Sigmoid colon (tissue), 7 donors: ENCODE measurements at places on chromosomes 7 and 10.

DNA sequence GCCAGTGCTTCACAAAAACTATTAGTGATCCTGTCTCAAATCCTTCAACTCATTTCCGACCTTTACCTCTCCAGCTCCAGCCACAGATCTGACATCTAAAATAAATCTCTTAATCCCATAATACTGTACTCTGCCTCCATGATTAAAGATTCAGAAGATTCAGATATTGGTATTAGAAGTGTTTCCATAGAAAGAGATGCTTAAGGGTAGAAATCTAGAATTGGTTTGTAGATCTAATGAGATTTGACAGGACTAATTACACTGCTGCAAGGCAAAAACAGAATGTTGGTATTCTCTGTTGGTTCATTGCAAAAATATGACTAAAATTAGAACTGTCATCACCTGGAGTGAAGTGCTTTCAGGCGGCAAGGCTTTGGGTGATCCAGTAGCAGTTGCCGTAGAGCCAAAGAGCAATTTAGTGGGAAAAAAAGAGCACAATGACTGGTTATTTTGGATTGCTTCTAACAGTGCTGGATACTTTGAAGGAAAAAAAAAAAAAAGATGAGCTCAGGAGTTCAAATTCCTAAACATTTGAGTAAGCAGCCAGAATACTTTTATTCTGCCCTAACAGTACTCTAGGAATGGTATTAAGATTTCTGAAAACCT, 940.1 kb upstream of the SORCS1 start:
- H3K4me3 ChIP-seq = no peak overlapping the region
- no peak overlapping the region for H3K27ac ChIP-seq
- no peak for DNase-seq
- no peaks in the 10 kb centered on the region for H3K4me1 ChIP-seq

GRCh38 chr10:128568041-128568440, 441.8 kb upstream of the MKI67 start:
- no peak overlapping the region for H3K4me3 ChIP-seq
- H3K27ac ChIP-seq = no peak overlapping the region
- no peak for DNase-seq
- no peaks in the 10 kb centered on the region for H3K4me1 ChIP-seq
- no peaks in the 10 kb centered on the region for H3K27me3 ChIP-seq

- no peak within 1 kb of the TSS for H3K4me3 ChIP-seq
- no peak for DNase-seq
- no peaks in the 10 kb centered on the region for H3K27me3 ChIP-seq
- no peak within 1 kb of the TSS for H3K27ac ChIP-seq
Measured at GRCh38 chr7:44189286-44189992, at the start of gene GCK. GCK (minus strand) TSS chr7:44189439; CDS start chr7:44188953, 486 bp downstream.

- DNase-seq = no peak
- no peaks in the 10 kb centered on the region for H3K27me3 ChIP-seq
- H3K4me3 ChIP-seq = no peak overlapping the region
Measured at GRCh38 chr10:63657761-63658160, 136.6 kb downstream of the REEP3 start.

- no peak overlapping the region for H3K4me3 ChIP-seq
- H3K27me3 ChIP-seq = no peaks in the 10 kb centered on the region
- H3K4me1 ChIP-seq = no peaks in the 10 kb centered on the region
- no peak for DNase-seq
- no peaks in the 10 kb centered on the region for H3K36me3 ChIP-seq
Measured at GRCh38 chr10:51371743-51372142, 297.5 kb downstream of the PRKG1 start.

DNA sequence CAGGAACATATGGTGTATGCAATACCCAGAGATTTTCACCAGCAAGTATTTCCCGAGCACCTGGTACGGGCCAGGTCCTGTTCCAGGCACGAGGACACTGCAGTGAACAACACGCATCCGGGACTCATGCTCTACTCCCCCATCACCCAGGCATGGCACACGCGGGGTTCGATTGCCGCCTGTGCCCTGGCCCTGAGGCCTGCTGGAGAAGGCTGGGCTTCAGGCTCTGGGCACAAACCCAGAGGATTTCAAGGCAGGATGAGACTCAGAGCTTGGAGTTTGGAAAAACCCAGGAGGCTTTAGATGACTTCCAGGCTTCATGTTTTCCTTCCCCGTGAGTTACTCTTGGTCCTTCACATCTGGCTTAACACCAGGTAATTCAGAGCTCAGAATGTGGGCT, 143.5 kb downstream of the NEURL1 start:
- peak overlapping the region; percentile 71 for H3K27ac ChIP-seq
- DNase-seq = no peak
- no peaks in the 10 kb centered on the region for H3K27me3 ChIP-seq

GRCh38 chr7:149595541-149595940, 97.9 kb upstream of the ZNF746 start:
- peaks cover 19% of the 10 kb centered on the region for H3K36me3 ChIP-seq
- no peak for DNase-seq
- no peaks in the 10 kb centered on the region for H3K4me1 ChIP-seq
- H3K27me3 ChIP-seq = no peaks in the 10 kb centered on the region
- no peak overlapping the region for H3K4me3 ChIP-seq

- H3K27me3 ChIP-seq = no peaks in the 10 kb centered on the region
- H3K4me3 ChIP-seq = no peak overlapping the region
- peaks cover 17% of the 10 kb centered on the region for H3K4me1 ChIP-seq
- DNase-seq = no peak
- no peaks in the 10 kb centered on the region for H3K36me3 ChIP-seq
Measured at GRCh38 chr7:10121631-10122030, 852.0 kb upstream of the PHF14 start.

- no peaks in the 10 kb centered on the region for H3K36me3 ChIP-seq
- H3K4me3 ChIP-seq = no peak overlapping the region
- H3K27me3 ChIP-seq = no peaks in the 10 kb centered on the region
- H3K4me1 ChIP-seq = peaks cover 15% of the 10 kb centered on the region
Measured at GRCh38 chr10:98344589-98345038, 70.4 kb downstream of the PYROXD2 start.

- DNase-seq = no peak
- H3K27ac ChIP-seq = no peak overlapping the region
- no peak overlapping the region for H3K4me3 ChIP-seq
- no peaks in the 10 kb centered on the region for H3K36me3 ChIP-seq
- no peaks in the 10 kb centered on the region for H3K27me3 ChIP-seq
Measured at GRCh38 chr7:29449569-29450260, 113.9 kb upstream of the PRR15 start.

DNA sequence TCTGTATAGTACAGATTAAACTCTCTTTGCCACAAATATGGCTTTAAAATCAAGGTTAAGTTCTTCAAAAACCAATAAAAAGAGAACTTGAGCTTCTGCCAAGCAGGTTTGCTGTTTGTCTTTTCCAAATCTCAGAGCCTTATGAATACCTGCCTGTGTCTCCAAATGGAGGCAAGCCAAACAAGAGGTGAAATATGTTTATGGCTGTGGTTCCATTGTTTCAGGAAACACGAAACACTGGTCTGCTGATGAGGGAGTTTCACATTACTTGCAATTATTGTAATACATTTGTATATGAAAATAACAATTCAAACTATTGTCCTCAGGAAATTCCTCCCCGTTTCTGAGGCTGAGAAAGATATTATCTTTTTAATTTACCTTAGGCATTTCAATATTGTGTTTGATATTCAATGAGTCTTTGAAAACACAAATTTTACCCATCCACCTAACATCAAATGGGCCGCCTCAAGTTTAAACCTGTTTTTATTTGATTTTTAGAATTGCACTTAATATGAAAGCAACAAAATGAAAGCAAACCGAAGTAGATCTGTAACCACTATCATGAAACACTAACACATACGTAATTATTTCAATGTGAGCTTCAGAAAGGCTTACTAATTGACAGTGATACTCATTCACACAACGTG, 359.3 kb downstream of the HGF start:
- no peak overlapping the region for H3K27ac ChIP-seq
- no peaks in the 10 kb centered on the region for H3K36me3 ChIP-seq
- H3K4me1 ChIP-seq = peaks cover 8% of the 10 kb centered on the region
- no peak overlapping the region for H3K4me3 ChIP-seq

GRCh38 chr10:96496281-96496925, 17.3 kb downstream of the TLL2 start:
- no peak for DNase-seq
- no peaks in the 10 kb centered on the region for H3K4me1 ChIP-seq
- no peak overlapping the region for H3K4me3 ChIP-seq
- no peaks in the 10 kb centered on the region for H3K27me3 ChIP-seq
- no peaks in the 10 kb centered on the region for H3K36me3 ChIP-seq

DNA sequence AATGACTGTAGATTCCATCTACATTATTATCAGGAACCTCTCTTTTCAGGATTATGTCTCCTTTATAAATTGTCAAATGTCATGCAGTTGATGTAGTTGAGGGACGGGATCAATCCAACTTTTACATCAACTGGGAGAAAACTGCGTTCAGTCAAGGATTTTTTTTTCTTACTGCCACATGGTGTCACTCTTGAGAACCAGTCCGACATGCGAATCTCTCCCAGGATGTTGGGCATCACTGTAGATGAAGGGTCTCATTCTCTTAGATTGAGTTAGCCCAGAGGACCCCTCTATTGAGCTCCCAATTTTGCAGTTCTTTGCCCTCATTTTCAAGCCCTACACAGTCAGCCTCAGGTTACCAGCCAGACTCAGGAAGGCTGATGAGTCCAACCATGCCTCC, 120.3 kb upstream of the PTPRZ1 start:
- H3K36me3 ChIP-seq = no peaks in the 10 kb centered on the region
- no peak overlapping the region for H3K27ac ChIP-seq
- H3K4me3 ChIP-seq = no peak overlapping the region
- no peaks in the 10 kb centered on the region for H3K4me1 ChIP-seq
- DNase-seq = no peak

- no peak overlapping the region for H3K4me3 ChIP-seq
- no peak overlapping the region for H3K27ac ChIP-seq
- DNase-seq = no peak
- H3K4me1 ChIP-seq = no peaks in the 10 kb centered on the region
- H3K27me3 ChIP-seq = no peaks in the 10 kb centered on the region
- no peaks in the 10 kb centered on the region for H3K36me3 ChIP-seq
Measured at GRCh38 chr10:25815999-25816768, 117.8 kb upstream of the MYO3A start.

- H3K4me3 ChIP-seq = no peak overlapping the region
- peaks cover 86% of the 10 kb centered on the region for H3K36me3 ChIP-seq
- no peak overlapping the region for H3K27ac ChIP-seq
- H3K27me3 ChIP-seq = no peaks in the 10 kb centered on the region
Measured at GRCh38 chr10:351770-352334, 216.6 kb downstream of the ZMYND11 start.

GRCh38 chr10:25849988-25850387, 84.0 kb upstream of the MYO3A start:
- H3K4me3 ChIP-seq = no peak overlapping the region
- H3K4me1 ChIP-seq = no peaks in the 10 kb centered on the region
- H3K27me3 ChIP-seq = no peaks in the 10 kb centered on the region
- no peak for DNase-seq
- H3K36me3 ChIP-seq = no peaks in the 10 kb centered on the region
- no peak overlapping the region for H3K27ac ChIP-seq

DNA sequence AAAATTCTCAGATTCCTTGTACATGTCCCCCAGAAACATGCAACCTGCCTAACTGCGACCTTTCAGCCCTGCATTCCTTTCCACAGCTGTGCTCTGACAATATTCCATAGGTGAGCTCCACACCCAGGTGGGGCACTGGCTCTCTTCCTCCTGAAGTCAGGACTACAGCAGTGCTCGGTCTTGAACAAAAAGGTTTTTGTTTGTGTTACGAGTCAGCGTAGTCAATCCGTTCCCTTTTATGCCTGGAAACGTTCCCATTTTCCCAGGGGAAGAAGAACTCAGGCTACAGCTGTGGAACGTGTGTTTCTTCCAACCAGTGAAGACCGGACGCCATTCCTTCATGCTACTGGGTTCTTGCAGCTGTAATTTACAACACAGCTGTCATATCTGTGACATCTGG, 52.4 kb upstream of the PFKP start:
- no peak overlapping the region for H3K4me3 ChIP-seq
- no peaks in the 10 kb centered on the region for H3K36me3 ChIP-seq
- no peaks in the 10 kb centered on the region for H3K27me3 ChIP-seq
- no peaks in the 10 kb centered on the region for H3K4me1 ChIP-seq
- no peak overlapping the region for H3K27ac ChIP-seq

GRCh38 chr7:33243319-33243881, 114.0 kb downstream of the BBS9 start:
- no peak overlapping the region for H3K27ac ChIP-seq
- H3K36me3 ChIP-seq = no peaks in the 10 kb centered on the region
- no peak overlapping the region for H3K4me3 ChIP-seq
- no peaks in the 10 kb centered on the region for H3K27me3 ChIP-seq
- DNase-seq = no peak

DNA sequence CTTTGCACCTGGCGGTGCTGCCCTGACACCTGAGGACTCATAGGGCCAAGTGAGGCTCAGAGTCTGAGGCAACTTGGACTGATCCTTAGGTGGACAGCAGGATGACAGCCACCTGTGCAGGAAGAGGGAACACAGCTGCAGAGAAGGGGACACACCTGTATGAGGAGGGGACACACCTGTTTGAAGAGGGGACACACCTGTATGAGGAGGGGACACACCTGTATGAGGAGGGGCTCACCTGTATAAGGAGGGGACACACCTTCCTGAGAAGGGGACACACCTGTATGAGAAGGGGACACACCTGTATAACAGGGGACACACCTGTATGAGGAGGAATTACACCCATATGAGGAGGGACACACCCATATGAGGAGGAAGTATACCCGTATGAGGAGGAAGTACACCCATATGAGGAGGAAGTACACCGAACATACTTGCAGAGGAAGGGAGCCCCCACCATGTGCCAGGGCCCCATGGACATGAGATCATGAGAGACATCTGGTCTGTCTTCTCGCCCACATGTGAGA, 285.9 kb downstream of the ADARB2 start:
- DNase-seq = no peak
- no peaks in the 10 kb centered on the region for H3K36me3 ChIP-seq
- no peaks in the 10 kb centered on the region for H3K4me1 ChIP-seq
- H3K27ac ChIP-seq = no peak overlapping the region

- H3K36me3 ChIP-seq = no peaks in the 10 kb centered on the region
- DNase-seq = no peak
- H3K4me1 ChIP-seq = no peaks in the 10 kb centered on the region
- peak overlapping the region; percentile 48 for H3K27ac ChIP-seq
- H3K4me3 ChIP-seq = no peak overlapping the region
Measured at GRCh38 chr7:150586785-150587152, 19.6 kb downstream of the GIMAP4 start.

DNA sequence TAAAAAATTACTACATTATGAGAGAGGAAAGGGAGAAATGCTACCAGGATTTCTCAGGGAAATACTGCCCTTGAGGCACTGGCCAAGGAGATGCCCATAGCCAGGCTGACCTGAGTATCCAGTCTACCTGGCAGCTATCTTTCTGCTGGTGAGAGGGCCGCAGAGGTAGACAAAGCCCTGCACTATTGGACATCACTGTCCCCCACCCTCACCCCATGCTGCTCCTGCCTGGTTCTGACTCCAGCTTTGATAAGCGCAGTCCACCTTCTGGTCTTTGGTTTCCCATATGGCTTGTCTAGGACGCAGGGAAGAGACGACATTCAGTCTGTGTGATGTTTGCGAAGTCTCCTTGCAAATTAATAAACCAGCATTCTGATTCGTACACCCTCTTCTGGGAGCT, 3.7 kb downstream of the ITPRIP start:
- peaks cover 84% of the 10 kb centered on the region for H3K4me1 ChIP-seq
- peak; percentile 45 for DNase-seq
- no peaks in the 10 kb centered on the region for H3K27me3 ChIP-seq
- peak overlapping the region; percentile 99 for H3K27ac ChIP-seq
- no peak overlapping the region for H3K4me3 ChIP-seq

- no peaks in the 10 kb centered on the region for H3K36me3 ChIP-seq
- DNase-seq = peak; percentile 35
- H3K4me3 ChIP-seq = no peak overlapping the region
- H3K27me3 ChIP-seq = no peaks in the 10 kb centered on the region
- no peaks in the 10 kb centered on the region for H3K4me1 ChIP-seq
- no peak overlapping the region for H3K27ac ChIP-seq
Measured at GRCh38 chr10:86085136-86085535, 281.5 kb downstream of the GRID1 start.
